ENCODE measurements at places on chromosomes 2 and 18. TPM values are rescaled to one million over a fixed set of nuclear protein-coding genes. Genes with fewer than 3 reads are reported as not detected.

DNA sequence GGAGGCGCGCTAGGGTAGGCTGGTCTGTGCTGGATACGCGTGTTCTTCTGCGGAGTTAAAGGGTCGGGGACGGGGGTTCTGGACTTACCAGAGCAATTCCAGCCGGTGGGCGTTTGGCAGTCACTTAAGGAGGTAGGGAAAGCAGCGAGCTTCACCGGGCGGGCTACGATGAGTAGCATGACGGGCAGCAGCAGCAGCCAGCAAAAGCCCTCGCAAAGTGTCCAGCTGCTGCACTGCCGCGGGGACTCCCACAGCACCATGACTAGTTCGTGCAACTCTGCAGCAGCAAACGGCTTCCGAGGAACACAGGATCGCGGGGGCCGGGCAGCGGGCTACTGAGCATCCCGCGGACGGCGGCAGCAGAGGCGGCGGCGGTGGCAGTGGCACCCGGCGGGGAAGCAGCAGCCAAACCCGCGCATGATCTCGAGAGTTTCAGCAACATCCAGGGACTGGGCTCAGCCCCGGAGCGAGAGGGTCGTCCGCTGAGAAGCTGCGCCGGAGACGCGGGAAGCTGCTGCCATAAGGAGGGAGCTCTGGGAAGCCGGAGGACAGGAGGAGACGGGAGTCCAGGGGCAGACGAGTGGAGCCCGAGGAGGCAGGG, 368 bp downstream of the TMEFF2 start:
- DNase-seq = peak; percentile 46

GRCh38 chr2:215420471-215420935, 15.4 kb downstream of the FN1 start:
- no peak for DNase-seq

GRCh38 chr2:8882094-8882493, 44.7 kb upstream of the KIDINS220 start:
- no peak for DNase-seq

- no peak for DNase-seq
Measured at GRCh38 chr18:72674710-72675109, 130.6 kb upstream of the CBLN2 start.

- no peak for DNase-seq
Measured at GRCh38 chr2:9144617-9145016, 62.0 kb upstream of the ASAP2 start.

GRCh38 chr2:173145454-173145853, 69.8 kb downstream of the MAP3K20 start:
- DNase-seq = no peak

- DNase-seq = no peak
Measured at GRCh38 chr2:226676618-226677017, 123.0 kb downstream of the IRS1 start.

DNA sequence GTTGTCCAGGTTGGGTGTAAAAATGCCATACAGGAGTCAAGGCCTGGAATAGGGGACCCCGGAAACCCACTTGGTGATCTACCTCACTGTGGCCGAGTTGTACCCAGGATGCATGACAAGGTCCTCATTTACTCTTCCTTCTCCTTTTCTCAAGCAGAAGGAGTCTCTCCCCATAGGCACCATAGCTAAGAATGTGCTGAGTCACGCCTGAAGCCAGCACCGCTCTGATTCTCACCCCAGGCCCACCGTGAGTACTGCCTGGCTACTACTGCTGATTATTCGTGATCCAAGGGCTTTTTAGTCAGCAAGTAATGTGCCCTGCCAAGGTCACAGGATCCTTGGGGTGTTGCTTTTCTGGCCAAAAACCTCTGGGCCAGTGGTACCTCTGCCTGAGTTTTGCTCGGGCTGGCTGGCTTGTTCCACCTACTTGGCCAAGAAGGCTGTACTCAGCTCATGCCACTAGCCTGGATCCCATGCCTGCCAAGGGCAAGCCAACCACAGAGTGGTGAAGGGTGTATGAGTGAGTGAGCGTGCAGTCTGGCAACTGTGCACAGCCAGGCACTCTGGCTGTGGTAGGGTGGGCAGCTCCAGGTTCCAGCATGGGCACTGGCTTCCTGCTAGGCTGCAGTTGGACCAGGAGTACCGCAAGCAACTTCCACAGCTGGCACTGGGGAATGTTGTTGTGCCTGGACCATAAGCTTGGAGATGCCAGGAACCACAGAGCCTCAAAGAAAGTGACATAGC, 650.1 kb upstream of the VRK2 start:
- no peak for DNase-seq

- DNase-seq = peak; percentile 73
Measured at GRCh38 chr18:12376034-12376753, 833 bp downstream of the AFG3L2 start.

SERPINB4 gene
- total RNA-seq = not detected

ALKAL2 gene
- 0.62 TPM for total RNA-seq

SERPINB11 gene
- not detected for total RNA-seq

EN1 gene
- total RNA-seq = not detected

All from Right ventricle myocardium inferior (tissue), 1 donor.